Mammary epithelial cell (primary cell): ENCODE measurements at places on chromosomes 1 and 21. TPM values are rescaled to one million over a fixed set of nuclear protein-coding genes. Genes with fewer than 3 reads are reported as not detected.

OR2G6 gene
- total RNA-seq, result not detected

CA6 gene
- not detected in 2 replicates for total RNA-seq

FAM131C gene
- 0.67 TPM for total RNA-seq

CRABP2 gene
- 7.0 TPM for total RNA-seq

GBP3 gene
- 27.2 TPM for total RNA-seq

BCL2L15 gene
- total RNA-seq, result 0.32 and 0.68 TPM in 2 replicates

S100A11 gene
- 395 TPM for total RNA-seq

SLC35A3 gene
- 46.2 TPM for total RNA-seq

PGBD5 gene
- 0.67 TPM for total RNA-seq

CHI3L2 gene
- total RNA-seq, result 1.0 TPM

SYNJ1 gene
- total RNA-seq, result 7.4 and 11.3 TPM in 2 replicates

PKP1 gene
- 149 and 201 TPM in 2 replicates for total RNA-seq

DNALI1 gene
- total RNA-seq, result 4.8 TPM

RBM11 gene
- total RNA-seq, result 2.0 TPM

KIF26B gene
- 2.5 and 9.5 TPM in 2 replicates for total RNA-seq

RHBDL2 gene
- 3.2 and 7.5 TPM in 2 replicates for total RNA-seq

RCSD1 gene
- 0.40 and 0.82 TPM in 2 replicates for total RNA-seq

HOOK1 gene
- total RNA-seq, result 8.5 and 9.6 TPM in 2 replicates

DPT gene
- total RNA-seq, result not detected in 2 replicates

ADAM30 gene
- total RNA-seq, result not detected in 2 replicates

LRRC3 gene
- total RNA-seq, result 1.4 and 3.5 TPM in 2 replicates

ZNF436 gene
- total RNA-seq, result 9.3 and 12.4 TPM in 2 replicates

TRIM46 gene
- total RNA-seq, result 5.0 TPM

OR2T11 gene
- not detected in 2 replicates for total RNA-seq

NPHS2 gene
- not detected in 2 replicates for total RNA-seq

SPATA46 gene
- not detected for total RNA-seq

A3GALT2 gene
- total RNA-seq, result not detected in 2 replicates

CCDC27 gene
- not detected in 2 replicates for total RNA-seq

SPRR1B gene
- total RNA-seq, result 217 and 328 TPM in 2 replicates

LHX8 gene
- not detected in 2 replicates for total RNA-seq

FAM72C gene
- total RNA-seq, result not detected

DNAJC28 gene
- 0.69 and 1.2 TPM in 2 replicates for total RNA-seq

THEM5 gene
- total RNA-seq, result not detected

IL12RB2 gene
- total RNA-seq, result 0.38 and 0.56 TPM in 2 replicates

LDLRAD1 gene
- not detected for total RNA-seq

DENND2D gene
- 1.5 and 1.6 TPM in 2 replicates for total RNA-seq

OVAAL gene
- total RNA-seq, result not detected in 2 replicates

KRTAP12-2 gene
- total RNA-seq, result not detected in 2 replicates

NEK2 gene
- total RNA-seq, result 0.33 TPM
